ENCODE measurements at places on chromosomes 7 and 10.

DNA sequence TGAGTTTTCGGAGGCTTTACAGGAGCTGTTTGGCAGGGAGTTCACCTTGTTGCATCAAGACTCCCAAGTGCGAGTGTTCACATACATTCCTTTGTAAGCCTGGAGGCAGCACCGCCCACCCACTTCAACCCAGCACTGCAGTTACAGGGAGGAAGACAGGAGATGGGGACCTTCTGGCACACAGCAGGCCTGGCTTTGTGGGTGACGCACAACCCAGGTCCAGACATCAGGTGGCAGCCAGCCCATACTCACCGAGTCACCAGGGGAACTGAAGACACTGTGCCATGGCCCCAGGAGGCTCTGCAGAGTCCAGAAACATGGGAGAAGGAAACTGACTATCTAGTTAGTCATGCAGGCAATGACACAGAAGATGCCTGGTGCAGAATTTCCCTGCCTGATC is 305.9 kb upstream of the RNF32 start:
- DNase-seq = no peak

DNA sequence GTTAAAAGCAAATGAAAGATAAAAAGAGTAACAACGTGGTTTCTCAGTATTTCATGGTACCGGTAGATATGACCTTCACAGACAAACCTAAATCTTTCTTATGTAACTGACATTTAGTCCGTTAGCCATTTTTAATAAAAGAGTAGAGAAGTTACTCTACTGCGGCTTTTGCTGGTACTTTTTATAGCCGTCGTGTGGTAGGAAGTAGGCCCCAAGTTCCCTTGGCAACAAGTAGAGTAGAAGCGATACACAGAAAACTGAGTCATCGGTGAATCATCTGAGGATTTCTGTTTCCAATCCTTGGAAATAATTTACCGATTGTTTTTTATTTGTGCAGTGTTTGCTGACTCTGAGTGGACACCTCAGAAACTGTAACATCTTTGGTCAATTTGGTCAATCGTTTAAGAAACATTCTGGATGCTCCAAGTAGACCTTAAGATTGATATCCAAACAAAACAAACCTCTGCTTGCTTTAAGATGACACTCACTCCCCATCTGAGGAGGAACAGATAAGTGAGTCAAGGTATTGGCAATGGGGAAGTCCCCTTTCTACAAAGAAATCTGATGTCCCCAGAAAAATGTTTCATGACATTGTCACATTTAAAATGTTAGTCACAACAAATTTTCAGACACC is 63.9 kb upstream of the AHR start:
- no peak for DNase-seq

DNA sequence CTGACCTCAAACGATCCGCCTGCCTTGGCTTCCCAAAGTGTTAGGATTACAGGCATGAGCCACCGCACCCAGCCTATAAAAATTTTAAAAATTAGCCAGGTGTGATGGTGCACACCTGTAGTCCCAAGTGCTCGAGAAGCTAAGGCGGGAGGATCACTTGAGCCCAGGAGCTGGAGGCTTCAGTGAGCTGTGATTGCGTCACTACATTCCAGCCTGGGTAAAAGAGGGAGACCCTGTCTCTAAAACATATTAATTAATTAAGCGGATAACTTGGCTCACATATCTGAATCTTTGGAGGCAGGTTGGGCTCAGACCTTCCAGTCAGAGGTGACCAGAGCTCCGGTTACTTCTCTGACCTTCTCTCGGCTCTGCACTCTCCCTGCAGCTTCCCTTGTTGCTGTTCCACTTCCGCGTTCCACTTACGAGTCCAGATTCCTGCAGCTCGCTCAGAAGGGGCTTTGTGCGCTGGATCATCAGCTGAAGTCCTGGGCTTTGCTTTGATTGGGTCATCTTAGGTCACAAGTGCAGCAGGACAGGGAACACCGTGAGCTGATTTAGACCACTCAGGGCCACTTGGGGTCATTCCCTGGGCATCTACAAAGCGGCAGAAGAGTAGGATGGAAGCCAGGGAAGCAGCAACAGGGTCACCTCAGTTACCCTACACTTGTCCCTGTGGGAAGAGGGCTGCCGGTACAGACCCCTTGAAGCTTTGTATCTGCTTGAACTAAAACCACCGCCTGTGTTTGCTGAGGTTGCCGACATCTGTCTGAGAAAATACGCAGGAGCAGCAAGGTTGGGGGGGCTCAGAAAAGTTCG is 2.0 kb upstream of the ARPC1B start:
- no peak for DNase-seq

- no peak for DNase-seq
These were observed 535.8 kb downstream of the PTPRN2 start for GRCh38 chr7:158051776-158052175.

DNA sequence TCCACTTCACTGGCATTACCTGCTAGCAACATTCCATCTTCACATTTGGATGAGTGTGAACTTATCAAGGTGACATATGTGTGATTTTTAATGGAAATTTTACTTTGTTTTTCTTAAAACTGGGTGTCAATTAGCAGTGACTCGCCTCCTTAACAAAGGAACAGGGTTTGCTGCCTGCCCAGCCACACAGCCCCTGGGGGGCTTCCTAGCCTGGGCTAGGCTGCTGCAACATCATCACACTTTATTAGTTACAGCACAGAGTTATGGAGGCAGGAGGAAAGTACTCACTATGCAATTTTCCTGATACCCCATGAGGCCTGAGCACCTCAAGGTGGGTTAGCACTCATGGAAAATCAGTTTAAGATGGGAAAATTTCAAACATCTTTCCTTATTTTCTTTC is 861.3 kb downstream of the NRG3 start:
- DNase-seq = no peak

GRCh38 chr7:151377406-151377805 is 32.4 kb downstream of the WDR86 start:
- no peak for DNase-seq

Measured in NCI-H2107 (cell line).